B cell (primary cell): ENCODE measurements at places on chromosomes 6 and 20. TPM values are rescaled to one million over a fixed set of nuclear protein-coding genes. Genes with fewer than 3 reads are reported as not detected.

The BTN1A1 gene
- 0.22 and 0.42 TPM in 2 replicates for polyA plus RNA-seq

The DZANK1 gene
- 2.8 and 4.2 TPM in 2 replicates for polyA plus RNA-seq

The MLN gene
- not detected in 2 replicates for polyA plus RNA-seq

The GNRH2 gene
- polyA plus RNA-seq = not detected in 2 replicates

The DOK5 gene
- polyA plus RNA-seq = not detected in 2 replicates

The LCA5 gene
- 0.12 and 0.14 TPM in 2 replicates for polyA plus RNA-seq

The BPHL gene
- polyA plus RNA-seq = 10.3 and 16.5 TPM in 2 replicates

The GJA1 gene
- polyA plus RNA-seq = not detected in 2 replicates

The KDM1B gene
- 16.0 and 18.9 TPM in 2 replicates for polyA plus RNA-seq

The CDH4 gene
- not detected in 2 replicates for polyA plus RNA-seq

The SNPH gene
- 0.67 and 0.74 TPM in 2 replicates for polyA plus RNA-seq

The ENPP5 gene
- 0.09 and 0.13 TPM in 2 replicates for polyA plus RNA-seq

The FGD2 gene
- 444 and 682 TPM in 2 replicates for polyA plus RNA-seq

The FOXP4 gene
- polyA plus RNA-seq = 15.9 and 17.0 TPM in 2 replicates

The ADGRF4 gene
- not detected in 2 replicates for polyA plus RNA-seq

The RIPOR2 gene
- 300 and 324 TPM in 2 replicates for polyA plus RNA-seq

The UCKL1 gene
- 184 and 199 TPM in 2 replicates for polyA plus RNA-seq

The HLA-DRB5 gene
- polyA plus RNA-seq = 23.8 and 112 TPM in 2 replicates

The FHL5 gene
- polyA plus RNA-seq = not detected in 2 replicates

The ANGPT4 gene
- polyA plus RNA-seq = not detected in 2 replicates

The TFAP2D gene
- not detected in 2 replicates for polyA plus RNA-seq

The UNC93A gene
- polyA plus RNA-seq = not detected in 2 replicates

The CLPSL2 gene
- not detected in 2 replicates for polyA plus RNA-seq

The GDAP1L1 gene
- not detected in 2 replicates for polyA plus RNA-seq

The LAMP5 gene
- polyA plus RNA-seq = 0.59 and 1.3 TPM in 2 replicates

The ZBTB46 gene
- 0.16 and 0.30 TPM in 2 replicates for polyA plus RNA-seq

The SLC26A8 gene
- polyA plus RNA-seq = 0.01 TPM in 1 of 2 replicates, not detected in the other

The C20orf204 gene
- 0.24 and 0.39 TPM in 2 replicates for polyA plus RNA-seq

The OARD1 gene
- 9.6 and 14.5 TPM in 2 replicates for polyA plus RNA-seq

The CTAGE9 gene
- polyA plus RNA-seq = not detected in 2 replicates

The PAX1 gene
- not detected in 2 replicates for polyA plus RNA-seq

The CST1 gene
- polyA plus RNA-seq = not detected in 2 replicates

The LZTS3 gene
- polyA plus RNA-seq = 2.3 and 12.7 TPM in 2 replicates

The IMPG1 gene
- polyA plus RNA-seq = not detected in 2 replicates

The HAO1 gene
- not detected in 2 replicates for polyA plus RNA-seq

The VWA7 gene
- polyA plus RNA-seq = 3.2 and 6.0 TPM in 2 replicates

The CD109 gene
- not detected in 2 replicates for polyA plus RNA-seq

The CASP8AP2 gene
- polyA plus RNA-seq = 5.9 and 7.9 TPM in 2 replicates

The DAAM2 gene
- polyA plus RNA-seq = not detected in 2 replicates

The CD93 gene
- polyA plus RNA-seq = 0.51 and 0.81 TPM in 2 replicates

The TSBP1 gene
- not detected in 2 replicates for polyA plus RNA-seq
